ENCODE measurements at places on chromosomes 11 and 22.

DNA sequence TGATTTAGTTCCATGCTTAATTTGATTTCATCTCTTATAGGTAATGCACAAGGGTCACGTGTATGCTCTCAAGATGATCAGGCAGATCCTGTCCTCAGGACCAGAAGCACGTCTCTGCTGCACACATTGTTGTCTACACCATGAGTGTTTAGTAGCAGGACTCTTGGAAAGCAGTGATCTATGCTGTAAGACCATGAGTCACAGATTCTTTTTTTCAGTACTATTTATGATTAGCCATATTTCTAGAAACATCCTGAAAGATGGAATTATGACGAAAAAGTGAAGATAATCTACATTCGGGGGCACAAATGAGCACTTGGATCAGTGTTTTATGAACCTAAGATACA lies 29.6 kb downstream of the ZBED4 start:
- no peak for DNase-seq

GRCh38 chr11:103871923-103872551 lies 164.4 kb upstream of the DDI1 start:
- no peak for DNase-seq

- no peak for DNase-seq
Observed at GRCh38 chr11:102115557-102115956, 5.3 kb downstream of the YAP1 start.

GRCh38 chr11:101881586-101881985 lies 33.2 kb upstream of the CEP126 start:
- DNase-seq = no peak

GRCh38 chr11:7204778-7205177 lies 46.9 kb upstream of the SYT9 start:
- no peak for DNase-seq
